NCI-H510A treated with DMSO at 0.1 percent for 48 hours (cell line): ENCODE measurements at places on chromosomes 12 and 14.

GRCh38 chr12:43848226-43848507 lies 12.3 kb downstream of the TMEM117 start:
- DNase-seq, result no peak

DNA sequence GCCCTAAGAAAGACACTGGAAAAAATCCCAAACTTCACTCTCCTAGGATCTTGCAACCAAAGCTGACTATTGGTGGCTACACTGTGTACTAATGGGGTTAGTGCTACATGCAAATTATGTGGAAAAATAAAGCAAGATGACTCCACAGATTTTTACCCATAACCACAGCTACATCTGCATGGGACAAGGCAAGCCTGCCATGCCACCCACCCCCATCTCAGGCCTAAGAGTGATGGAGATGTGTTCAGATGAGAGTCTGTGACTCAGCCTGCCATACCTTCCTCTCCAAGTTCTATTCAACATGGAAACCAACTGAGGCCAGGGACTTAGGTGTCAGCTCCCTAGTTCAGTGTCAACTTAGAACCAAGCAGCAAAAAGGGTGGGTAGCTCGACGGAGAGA lies 206.2 kb downstream of the PELI2 start:
- no peak for DNase-seq

GRCh38 chr12:16583969-16584745 lies 21.8 kb downstream of the LMO3 start:
- no peak for DNase-seq

DNA sequence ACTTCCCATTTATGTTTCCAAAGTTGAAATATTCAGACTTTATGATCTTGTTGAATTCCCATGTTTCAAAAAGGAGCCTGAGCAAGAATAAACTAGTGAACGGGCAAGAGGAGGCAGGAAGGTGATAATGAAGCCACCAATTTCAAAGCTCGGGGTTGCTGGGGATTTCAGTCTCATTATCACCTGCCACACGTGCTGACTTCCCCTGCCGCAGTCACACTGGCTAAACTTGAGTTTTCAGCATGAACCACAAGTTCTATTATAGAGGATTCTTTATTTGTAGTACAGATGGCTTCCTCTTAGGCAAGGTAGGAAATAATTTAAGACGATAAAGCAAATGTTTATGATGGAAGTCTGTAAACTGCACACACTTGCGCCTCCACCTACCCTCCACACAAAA lies 18.1 kb upstream of the DIABLO start:
- DNase-seq, result no peak

- no peak for DNase-seq
Measured at GRCh38 chr12:12446786-12447185, 89.9 kb downstream of the BORCS5 start.
